EH (cell line): ENCODE measurements at places on chromosomes 1 and 21.

GRCh38 chr1:28421744-28422143 is 52.2 kb downstream of the PHACTR4 start:
- DNase-seq: peak; percentile 39

GRCh38 chr1:7401814-7402547 is 369.1 kb upstream of the VAMP3 start:
- peak; percentile 99 for DNase-seq

DNA sequence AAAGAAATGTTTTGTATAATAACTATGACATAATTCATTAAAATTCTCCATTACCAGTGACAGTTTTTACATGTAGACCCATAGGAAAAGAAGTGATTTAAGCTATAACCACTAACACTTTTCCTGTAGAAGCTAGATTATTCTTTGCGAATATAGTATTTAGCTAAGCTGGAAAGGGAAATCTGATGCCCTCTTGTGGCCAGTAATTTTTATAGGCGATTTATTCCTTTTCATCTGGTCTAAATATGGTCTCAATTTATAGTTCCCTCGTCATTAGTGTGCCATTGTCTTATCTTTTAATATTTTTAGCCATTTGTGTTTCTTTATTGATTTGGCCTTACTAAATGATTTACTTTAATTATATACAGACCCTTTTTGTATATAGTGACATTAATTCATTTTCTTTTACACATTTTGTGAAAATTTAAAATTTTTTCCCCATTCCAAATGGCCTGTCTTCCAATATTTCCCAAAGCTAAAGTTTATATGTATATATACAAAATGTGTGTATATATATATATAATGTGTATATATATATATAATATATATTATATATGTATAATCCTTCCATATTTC is 26.7 kb downstream of the BTG3 start:
- peak; percentile 61 for DNase-seq

DNA sequence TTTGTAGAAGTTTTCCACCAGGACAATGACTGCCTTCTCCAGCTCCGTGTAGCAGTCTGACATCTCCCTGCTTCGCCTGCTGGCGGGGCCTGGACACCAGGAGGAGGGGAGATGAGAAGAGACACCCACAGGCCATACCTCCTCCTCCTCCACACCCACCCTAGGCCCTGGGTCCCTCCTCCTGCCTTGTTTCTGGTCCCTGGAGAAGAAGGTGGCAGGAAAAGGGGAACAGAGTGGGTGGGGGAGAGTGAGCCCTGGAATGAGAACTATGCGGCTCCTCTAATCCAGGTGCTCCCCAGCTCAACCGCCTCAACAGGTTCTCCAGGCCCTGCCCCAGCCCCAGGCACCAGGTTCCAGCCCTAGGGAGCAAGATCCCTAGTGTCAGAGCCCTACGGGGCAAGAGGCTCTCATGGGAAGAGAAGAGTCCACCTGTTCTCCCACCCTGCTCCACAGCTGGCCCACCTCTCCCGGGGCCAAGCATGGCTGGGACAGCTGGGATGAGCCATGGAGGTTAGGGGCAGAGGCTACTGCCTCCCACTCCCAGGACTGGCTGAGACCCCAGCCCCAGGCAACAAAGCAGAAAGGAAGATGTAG is 4.8 kb downstream of the S100A16 start:
- DNase-seq: peak; percentile 34

DNA sequence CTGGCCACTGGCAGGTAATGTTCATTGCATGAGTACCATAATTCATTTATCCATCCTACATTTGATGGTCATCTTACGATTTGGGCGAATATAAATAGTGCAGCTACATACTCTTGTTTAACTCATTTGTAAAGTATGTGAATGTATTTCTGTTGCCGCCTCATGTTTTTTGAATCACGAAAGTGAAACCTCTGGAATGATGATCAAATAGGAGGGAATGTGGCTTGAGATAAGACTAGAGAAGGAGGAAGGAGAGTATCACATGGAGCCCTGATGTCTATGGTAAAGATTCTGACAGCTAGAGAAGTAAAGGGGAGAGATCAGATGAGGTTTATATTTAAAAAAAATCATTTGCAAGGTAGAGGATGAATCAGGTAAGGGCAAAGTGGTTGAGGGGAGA is 8.0 kb downstream of the MRPS14 start:
- peak; percentile 89 for DNase-seq

DNA sequence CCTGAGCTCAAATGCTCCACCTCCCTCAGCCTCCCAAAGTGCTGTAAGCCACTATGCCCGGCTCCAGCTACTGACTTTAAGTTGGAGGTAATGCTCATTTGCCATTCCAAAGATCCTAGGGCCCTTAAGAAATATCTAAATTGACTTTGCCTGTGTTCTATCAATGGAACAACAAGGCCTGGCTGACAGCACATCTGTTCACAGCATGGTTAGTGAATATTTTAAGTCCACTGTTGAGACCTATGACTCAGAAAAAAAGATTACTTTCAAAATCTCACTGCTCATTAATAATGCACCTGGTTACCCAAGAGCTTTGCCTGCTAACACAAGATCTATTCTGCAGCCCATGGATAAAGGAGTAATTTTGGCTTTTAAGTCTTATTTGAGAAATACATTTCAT is 3.5 kb upstream of the SSX2IP start:
- DNase-seq: no peak

GRCh38 chr1:1537626-1538250 is 2.7 kb downstream of the TMEM240 start:
- no peak for DNase-seq

DNA sequence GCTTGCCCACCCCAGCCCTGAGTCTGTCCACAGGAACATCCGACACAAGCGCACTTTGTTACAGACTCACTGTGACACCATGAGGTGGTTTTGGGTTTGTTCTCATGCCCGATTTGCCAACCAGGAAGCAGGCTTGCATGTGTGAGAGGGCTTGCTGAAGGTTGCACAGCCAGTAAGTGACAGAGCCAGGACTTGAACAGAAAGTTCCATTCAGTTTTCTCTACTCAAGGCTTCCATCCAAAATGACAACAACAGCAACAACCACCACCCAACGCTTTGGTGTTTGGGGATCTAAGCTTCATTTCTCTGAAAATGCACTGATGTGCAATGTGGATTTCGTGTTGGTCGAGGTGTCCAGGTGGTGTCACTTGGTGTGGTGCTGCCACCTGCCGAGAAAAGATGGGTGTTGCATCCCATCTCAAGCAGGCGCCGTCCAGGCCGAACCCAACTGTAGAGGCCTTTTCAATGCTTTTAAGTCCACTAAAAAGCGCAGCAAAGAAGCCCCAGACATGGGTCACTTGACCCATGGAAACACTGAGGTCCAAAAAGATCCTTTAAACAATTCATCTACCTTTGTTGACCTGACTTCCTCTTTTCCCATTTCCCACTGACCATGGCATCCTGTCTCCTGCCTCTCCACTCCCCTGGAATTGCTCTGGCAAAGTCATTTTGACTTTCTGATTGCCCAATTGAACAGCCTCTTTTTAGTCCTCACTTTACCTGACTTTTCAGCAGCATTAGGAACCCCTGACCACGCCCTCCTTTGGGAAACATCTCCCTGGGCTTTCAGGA is 12.2 kb downstream of the CITED4 start:
- DNase-seq: peak; percentile 64

- DNase-seq: no peak
Measured at GRCh38 chr1:60619581-60619980, 462.8 kb upstream of the NFIA start.

- DNase-seq: no peak
Measured at GRCh38 chr1:237932816-237933215, 42.1 kb upstream of the ZP4 start.

DNA sequence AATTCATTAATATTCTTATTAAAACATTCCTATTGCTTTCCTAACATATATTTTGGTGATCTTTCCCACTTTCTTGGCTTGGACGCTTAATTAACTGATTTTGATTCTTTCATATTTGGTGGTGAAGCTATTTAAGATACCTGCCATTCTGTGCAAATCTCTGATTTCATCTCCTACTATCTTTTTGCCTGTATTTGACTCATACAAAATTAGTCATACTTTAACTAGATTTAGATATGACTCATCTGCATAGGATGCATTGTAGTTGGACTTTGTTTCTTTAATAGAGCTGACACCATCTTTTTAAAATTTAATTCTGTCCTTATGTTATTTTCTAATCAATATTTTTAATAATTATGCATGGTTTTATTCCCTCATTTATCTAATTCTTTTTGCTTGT is 93.8 kb upstream of the PLPPR4 start:
- peak; percentile 63 for DNase-seq

- no peak for DNase-seq
Measured at GRCh38 chr1:11151114-11151513, 38.0 kb upstream of the ANGPTL7 start.

DNA sequence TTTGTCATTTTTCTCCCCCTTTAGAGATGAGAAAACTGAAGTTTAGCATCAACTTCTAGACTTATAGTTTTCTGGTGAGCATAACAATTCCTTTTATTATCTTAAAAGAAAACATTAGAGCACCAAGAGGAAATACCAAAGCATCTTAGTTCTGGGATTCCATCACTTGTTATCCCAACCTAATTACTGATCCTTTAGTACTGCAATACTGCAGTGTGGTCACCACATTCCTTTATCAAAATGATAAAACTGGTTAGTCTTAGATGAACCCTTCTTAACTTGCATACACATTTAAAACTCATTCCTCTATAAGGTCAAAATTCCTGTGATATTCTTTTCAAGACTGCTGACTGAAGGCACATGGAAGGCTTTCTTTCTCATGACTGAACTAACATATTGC is 23.1 kb downstream of the SOD1 start:
- DNase-seq: peak; percentile 82

DNA sequence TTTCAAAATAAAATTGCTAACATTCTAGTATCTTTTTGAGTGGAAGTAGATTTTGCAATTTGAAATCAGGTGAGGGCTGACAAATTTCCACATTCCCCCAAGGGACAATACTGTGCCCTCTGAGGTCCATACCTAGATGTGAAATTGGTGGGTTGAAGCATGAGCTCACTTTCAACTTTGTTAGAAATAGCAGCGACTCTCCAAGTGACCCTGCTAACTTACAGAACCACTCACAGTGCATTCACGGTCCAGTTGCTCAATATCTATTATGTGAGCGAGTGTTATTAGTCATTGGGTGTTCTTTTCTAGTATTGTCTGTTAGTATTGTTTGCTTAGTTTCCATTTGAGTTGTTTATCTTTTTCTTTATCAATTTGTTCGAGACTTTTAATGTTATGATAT is 53.6 kb upstream of the ASB17 start:
- no peak for DNase-seq

DNA sequence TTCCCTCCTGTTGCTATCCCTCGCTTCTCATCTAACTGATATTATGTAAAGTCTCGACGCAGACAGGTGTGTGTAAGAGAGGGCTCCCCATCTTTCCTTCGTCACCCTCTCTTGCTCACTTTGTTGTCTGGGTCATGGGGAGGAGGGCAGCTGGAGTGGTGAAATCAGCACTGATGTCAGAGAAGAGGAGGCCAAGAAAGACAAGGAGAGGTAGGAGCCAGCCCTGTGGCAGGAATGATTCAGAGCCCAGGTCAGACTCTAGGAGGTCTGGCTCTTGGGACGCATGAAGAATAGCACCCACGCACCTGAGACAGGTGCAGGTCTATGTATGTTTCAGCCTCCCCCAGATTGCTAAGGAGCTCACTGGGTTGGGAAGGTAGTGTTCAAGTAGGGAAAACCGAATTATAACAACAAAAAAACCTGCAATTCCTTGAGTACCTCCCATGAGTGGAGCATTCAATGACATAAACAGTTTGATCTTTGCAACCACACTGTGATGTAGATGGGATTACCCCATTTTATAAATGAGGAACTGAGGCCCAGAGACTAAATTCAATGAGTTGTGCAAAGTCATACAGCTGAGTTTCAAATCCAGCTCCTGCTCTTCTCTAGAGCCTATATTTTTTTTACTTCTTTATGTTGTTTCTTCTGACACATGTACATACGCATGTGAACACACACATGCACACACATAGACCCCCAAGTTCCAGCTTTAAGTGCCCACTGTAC is 10.4 kb downstream of the NUAK2 start:
- DNase-seq: no peak

DNA sequence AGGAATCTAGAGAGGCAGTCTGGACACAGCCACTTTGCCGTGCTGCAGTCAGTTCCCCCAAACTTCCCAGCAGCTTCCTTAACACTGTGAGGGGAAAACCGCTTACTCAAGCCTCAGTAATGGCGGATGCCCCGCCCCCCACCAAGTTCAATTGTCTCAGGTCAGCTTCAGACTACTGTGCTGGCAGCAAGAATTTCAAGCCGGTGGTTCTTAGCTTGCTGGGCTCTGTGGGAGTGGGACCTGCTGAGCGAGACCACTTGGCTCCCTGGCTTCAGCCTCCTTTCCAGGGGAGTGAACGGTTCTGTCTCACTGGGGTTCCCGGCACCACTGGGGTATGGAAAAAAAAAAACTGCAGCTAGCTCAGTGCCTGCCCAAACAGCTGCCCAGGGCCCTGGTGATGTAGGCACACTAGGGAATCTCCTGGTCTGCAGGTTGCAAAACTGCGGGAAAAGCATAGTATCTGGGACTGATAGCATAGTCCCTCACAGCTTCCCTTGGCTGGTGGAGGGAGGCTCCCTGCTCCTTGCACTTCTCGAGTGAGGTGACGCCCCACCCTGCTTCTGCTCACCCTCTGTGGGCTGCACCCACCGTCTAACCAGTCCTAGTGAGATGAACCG is 23.7 kb upstream of the HFM1 start:
- DNase-seq: no peak

GRCh38 chr1:232988572-232989040 is 38.2 kb downstream of the NTPCR start:
- DNase-seq: peak; percentile 67

DNA sequence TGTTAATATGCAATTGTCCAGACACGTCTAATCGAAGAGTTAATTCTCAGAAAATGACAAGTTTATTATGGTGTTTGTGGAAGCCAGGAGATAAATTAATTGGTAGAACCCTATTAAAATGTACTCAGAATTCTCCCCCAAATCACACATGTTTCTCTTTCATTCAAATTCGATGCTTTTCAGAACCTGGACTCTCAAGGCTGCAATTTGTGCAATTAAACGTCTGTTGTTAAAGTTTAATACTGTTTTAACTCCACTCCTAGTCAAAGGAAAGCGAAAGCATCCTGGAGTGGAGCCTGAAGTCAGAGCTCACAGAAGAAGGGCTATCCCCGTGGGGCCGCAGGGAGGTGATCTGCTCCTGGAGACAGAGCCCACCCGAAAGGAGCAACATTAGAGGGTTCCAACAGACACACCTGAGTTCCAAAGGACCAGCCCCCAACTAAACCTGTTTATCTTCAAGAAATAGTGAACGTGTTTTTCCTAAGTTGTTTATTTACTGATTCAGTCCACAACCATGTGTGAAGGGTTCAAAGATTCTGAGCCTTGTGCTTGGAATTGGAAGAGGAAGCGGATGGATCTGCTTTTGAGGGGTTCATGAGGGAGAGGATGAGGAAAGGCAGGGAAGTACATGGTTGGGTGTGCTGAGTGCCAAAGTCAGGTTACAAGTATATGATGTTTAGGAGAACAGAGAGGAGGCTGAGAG is 68.0 kb upstream of the AKT3 start:
- peak; percentile 65 for DNase-seq

GRCh38 chr1:40078512-40079333 is 18.3 kb downstream of the PPT1 start:
- DNase-seq: peak; percentile 71

- DNase-seq: peak; percentile 11
Measured at GRCh38 chr1:193785850-193786420, 599.5 kb upstream of the B3GALT2 start.
